ENCODE measurements at places on chromosomes 5 and 9.

- DNase-seq: no peak
These were observed 519.6 kb downstream of the CTNND2 start for GRCh38 chr5:11384441-11385250.

GRCh38 chr9:1871626-1872419 is 143.3 kb upstream of the SMARCA2 start:
- DNase-seq: no peak

DNA sequence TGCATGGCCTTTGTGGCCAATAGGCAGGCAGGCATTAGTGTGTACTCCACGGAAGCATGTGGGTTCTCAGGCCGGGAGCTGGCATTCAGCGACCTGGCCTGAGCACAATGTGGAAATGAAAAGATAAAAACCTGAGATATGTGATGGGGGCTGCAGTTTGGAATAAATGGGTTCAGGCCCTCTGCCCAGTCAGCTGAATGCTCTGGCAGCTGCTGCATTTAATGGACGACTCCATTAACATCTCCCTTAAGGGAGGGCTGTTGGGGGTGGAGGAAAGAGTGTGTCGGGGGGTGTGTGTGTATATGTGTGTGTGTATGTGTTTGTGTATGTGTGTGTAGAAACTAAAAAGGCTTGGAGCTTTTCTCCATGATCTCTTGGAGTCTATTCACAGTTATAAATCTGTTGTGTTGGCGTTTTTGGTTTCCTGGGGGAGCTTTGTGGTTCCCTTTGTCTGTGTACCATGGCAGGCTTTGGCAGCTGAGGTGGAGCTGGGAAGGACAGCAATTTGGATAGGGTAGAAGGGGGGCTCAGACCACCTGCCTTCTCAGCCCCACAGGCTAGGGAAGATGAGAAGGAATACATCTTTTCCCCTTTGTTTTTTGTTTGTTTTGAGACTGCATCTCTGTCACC is 27.3 kb upstream of the HSPA9 start:
- DNase-seq: no peak

- no peak for DNase-seq
These were observed 1.7 kb downstream of the FOCAD start for GRCh38 chr9:20685769-20686168.

DNA sequence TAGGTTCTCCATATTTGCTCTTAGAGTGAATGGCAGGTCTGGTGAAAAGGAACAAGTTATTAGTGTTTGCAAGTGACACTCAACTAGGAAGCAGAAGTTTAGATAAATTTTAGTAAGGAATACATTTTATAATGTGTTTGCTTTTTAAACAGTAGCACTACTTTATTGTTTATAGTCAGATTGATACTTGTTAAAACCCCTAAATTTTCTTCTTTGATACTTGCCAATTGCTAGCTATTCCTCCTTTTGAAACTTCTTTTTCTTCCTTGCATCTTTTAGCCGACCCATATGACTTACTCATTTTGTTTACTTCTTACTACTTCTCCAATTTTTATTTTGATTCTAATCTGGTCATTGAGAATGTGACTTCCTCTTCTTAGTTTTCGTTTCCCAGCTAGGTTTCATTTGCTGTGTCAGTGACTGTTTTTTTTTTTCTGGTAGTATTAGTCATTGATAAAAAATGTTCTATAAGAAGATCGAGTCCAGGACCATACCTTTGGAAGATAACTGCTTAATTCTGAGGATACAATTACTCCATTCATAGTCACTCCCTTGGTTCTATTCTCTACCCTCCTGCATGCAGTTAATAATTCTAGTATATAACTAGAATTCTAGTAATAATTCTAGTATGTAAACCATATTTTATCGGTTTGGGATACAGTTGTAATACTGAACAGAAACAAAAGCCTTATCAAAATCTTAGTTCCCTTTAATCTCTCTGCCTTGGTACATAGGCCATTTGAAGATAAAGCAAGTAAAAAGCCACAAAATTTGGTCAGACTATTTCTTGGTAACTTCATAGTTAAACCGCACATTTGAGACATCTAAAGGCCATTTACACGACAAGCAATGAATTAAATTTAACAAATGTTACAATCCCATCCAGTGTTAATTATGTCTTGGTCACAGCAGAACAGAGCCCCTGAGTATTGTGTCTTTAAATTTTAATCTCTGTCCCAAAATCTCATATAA is 2.8 kb upstream of the RICTOR start:
- DNase-seq: no peak

- no peak for DNase-seq
These were observed 20.0 kb downstream of the MORN5 start for GRCh38 chr9:122179690-122180074.

DNA sequence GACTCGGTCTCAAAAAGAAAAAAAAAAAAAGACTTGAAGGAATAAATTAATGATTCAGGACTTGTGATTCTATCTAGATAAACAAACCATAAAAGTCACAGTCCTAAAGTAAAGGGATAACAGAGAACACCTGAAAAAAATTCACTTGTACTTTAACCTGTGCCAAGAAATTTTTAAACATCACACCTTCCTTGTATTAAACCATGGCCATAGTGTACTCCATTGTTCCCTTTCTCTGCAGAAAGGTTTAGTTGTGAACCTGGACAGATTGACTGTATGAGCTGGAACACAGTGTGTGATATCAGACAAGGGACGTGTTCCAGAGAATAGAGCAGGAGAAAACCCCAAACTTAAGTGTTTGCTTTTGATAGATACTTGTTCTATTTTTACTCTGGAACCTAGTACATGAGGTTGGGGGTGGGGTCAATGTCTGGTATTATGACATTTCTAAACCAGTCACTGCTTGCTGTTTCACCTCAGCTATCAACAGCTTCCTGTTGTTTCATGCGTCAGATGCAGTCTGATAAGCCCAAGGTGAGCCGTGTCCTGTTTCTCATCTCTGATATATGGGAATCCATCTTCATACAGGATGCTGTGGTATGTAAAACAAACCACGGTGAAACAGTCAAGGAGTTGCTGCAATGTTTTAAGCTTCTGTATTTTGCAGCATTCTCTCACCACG is 62.5 kb upstream of the ITGA1 start:
- DNase-seq: no peak

DNA sequence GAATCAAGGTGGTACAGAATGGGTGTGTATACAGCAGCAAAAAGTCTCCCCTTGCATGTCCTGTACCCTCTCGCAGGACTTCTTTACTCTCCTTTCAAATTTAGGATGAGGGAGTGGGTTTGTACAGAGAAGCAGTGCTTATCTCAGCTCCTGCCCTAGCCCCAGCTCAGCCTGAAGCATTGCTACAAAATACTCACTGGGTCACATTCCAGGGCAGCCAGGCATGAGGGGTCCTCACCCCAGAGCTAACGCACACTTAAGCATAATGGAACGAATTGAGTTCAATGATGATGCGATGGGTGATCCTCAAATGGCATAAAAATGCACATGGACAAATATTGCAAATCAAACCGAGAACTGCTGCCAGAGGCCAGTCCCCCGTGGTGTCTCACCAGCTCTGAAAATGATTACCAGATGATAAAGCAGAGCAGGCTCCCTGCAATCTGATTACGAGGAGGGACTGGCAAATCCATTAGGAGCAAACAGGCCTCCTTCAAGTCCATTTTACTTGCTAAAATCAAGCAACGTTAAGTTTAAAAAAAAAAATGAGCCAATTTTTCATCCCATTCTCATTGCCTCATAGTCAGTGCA is 231.6 kb upstream of the TAS2R1 start:
- no peak for DNase-seq

GRCh38 chr9:98795970-98796363 is 388 bp downstream of the ANKS6 start:
- DNase-seq: no peak

Data from kidney epithelial cell (primary cell).